NCI-H82 (cell line): ENCODE measurements at places on chromosomes 5 and 9.
A peak's percentile ranks its signal among the peaks of the same experiment; 100 is the strongest.

GRCh38 chr5:144427866-144428265 lies 257.2 kb downstream of the KCTD16 start:
- DNase-seq, result no peak

DNA sequence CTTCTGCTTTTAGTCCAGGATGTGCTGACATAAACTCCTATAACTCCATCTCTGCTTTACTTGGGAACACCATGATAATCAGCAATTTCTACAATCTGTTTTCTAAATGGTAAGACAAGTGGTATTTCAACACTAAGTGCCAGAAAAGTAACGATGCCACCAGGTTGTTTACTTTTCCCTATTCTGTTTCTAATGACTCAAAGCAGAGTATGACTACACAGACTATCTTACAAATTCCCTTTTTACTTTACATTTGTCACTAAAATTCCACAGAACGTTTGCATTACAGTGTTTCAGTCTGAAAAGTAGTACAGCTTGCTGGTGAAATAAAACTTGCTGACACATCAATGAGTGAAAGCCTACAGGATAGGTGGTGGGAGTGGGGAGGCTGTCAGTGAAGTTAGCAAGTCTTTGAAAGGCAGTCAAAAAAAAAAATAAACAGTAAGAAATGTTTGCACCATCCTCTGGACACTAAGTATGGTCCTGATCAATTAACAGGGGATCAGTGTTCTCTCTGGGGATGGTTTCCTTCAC lies 186.5 kb downstream of the LURAP1L start:
- DNase-seq, result no peak

GRCh38 chr9:34010979-34011378 lies 37.7 kb downstream of the UBAP2 start:
- peak; percentile 6 for DNase-seq

DNA sequence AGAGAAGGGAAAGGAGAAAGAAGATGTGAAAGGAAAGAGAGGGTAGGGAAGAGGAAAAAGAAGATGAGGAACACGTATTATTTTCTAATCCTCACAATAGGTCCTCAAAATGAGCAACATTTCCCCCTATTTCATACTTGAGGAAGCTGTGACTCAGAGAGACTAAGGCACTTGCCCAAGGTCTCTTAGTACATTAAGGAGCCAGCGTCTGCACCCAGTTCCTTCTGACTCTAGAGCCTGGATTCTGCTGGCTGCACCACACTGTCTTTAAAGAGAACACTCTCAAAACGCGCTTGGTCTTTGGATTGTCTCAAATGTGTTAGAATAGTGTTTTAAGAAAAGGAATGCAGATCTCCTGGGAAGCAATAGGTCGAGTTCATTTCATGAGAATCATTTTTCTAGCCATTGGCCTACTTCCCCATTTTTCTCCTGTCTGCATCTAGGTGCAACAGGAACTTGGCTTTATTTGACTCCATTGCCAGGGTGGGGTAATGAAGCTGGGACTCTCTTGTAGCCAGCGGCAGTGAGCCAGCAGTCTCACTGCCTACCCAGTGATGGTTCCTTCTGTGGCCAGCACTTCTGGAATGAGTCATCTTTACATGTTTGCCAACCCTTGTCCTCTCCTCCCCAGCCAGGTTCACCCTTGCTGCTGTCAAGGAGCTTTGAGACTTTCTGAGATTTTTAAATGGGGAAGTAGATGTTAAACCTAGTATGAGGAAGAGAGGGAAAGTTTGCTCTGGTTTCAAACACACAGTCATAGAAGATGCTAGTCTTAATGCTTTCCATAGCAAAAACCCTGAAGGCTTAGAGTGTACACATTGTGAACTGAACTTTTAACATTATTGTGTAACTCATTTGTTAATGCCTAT lies 82.7 kb downstream of the DOCK8 start:
- DNase-seq, result no peak

DNA sequence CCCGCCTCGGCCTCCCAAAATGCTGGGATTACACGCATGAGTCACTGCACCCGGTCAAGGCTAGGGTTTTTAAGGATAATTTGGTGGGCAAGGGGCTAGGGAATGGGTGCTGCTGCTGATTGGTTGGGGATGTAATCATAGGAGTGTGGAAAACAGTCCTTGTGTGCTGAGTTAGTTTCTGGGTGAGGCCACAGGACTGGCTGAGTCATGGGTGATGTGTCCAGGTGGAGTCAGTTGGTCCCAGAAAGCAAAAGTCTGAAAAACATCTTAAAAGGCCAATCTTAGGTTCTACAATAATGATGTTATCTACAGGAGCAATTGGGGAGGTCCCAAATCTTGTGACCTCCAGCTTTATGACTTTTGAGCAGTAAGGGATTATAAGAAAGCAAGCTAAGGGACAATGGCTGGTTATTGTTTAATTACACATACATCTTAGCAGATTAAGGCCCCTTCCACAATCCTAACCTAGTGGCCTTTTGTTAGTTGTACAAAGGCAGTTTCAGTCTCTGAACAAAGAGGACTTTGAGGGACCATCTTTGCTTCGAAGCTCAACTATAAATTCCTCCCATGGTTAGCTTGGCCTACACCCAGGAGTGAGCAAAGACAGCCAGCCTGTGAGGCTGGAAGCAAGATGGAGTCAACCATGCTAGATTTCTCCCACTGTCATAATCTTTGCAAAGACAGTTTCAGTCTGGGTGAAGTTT lies 5.5 kb upstream of the AOPEP start:
- DNase-seq, result no peak

DNA sequence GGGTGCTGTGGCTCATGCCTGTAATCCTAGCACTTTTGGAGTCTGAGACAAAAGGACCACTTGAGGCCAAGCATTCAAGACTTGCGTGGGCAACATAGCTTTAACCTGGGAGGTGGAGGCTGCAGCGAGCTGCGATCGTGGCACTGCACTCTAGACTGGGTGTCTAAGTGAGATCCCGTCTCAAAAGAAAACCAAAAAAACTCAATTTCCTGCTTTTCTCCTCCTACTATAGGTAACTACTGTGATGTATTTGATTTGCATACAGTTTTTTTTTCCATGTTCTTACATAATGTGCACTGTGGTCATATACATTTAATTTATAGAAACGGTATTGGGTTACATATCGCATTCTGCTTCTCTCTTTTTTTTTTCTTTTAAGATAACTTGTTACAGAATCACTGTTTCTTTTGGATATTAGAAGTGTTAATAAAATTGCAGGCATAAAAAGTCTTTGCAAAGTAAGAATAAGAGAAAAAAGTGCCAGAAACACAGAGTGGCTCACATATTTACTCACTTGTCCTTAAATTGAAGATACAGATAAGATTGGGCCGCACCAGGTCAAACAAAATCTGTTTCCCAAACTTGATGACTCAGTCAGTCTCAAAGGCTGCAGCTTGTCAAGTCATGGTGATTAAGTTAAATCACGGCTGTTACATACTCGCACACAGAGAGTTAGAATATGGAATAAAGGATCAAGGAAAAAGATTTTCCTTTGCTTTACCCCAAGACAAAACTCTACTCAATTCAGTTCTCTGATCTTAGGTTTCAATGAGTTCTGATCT lies 2.0 kb upstream of the PTGR1 start:
- no peak for DNase-seq

- DNase-seq, result no peak
Measured at GRCh38 chr5:149212198-149212951, 59.3 kb upstream of the AFAP1L1 start.

- DNase-seq, result no peak
Measured at GRCh38 chr9:129052592-129052991, 16.2 kb downstream of the MIGA2 start.

DNA sequence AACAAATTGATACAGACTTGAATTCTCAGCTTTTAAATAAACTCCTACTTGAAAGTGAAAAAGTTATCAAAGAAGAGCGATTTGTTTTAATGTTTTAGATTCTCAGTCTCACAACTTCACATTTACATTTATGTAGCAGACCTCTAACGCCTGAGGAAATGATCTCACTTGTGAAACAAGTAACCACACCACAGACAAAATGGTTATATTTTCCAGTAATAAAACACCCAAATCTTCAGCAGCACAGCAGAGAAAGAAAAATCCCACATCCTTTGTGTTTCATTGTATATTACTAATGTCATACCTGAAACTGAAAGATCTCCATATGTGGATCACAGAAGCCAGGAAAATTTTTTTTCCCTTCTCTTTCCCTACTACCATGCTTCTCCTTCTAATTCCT lies 29.8 kb upstream of the GZMA start:
- no peak for DNase-seq

DNA sequence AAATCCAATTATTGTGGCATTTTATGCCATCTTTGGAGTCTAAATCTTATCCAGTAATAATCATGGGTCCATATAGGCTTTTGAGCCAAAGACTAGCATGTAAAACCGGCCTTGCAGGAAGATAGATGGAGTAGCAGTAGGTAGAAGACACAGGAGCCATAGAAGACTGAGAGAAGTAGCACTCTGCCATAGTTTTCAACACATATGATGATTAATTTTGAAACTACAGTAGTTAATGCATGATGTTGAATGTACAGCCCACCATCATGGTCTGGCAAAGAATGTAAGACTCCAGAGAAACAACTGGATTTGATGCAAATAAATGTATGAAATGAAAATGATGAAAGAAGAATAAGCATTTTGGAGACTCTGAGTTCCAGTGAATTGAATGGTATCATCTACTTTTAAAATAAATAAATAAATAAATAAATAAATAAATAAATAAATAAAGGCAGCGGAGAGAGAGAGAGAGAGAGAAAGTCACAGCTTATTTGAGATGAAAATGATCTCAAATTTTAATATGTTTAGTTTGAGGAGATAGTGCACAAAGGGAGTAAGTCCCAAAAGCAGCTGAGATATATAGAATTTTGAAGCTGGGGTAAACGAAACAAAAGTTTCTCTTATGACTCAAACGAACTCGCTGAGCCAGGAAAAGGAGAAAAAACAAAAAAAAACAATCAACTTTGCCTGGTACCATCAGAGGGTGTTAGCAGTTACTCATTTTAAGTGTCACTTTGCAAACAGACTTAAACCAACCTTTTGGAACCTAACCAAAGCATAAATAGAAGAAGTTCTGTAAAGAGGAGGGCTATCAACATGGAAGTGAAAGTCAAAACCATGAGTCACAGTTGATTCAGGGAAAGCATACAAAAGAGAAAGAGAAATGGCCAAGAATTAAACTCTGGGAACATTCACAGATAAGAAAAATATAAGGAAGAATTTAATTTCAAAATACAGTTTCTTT lies 388.7 kb downstream of the CETN3 start:
- DNase-seq, result no peak

GRCh38 chr9:94054716-94055115 lies 29.5 kb upstream of the PTPDC1 start:
- DNase-seq, result no peak

DNA sequence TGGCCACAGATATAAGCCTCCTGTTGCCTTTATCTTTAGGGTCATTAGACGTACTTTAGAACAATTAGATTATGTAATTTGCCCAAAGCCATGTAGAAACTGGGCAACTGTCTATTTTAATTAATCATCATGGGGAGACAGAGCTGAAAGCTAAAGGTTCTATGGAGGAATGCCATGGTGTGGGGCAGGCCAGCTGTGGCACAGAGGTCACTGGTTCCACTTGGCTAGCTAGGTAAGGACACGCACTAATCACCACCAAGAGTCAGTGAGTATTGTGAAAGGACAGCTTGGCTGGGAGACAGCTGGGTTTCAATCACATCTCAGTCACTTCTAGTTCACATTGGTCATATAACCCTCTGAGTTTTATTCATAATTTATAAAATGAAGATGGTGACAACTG lies 81.7 kb downstream of the HMHB1 start:
- peak; percentile 48 for DNase-seq

DNA sequence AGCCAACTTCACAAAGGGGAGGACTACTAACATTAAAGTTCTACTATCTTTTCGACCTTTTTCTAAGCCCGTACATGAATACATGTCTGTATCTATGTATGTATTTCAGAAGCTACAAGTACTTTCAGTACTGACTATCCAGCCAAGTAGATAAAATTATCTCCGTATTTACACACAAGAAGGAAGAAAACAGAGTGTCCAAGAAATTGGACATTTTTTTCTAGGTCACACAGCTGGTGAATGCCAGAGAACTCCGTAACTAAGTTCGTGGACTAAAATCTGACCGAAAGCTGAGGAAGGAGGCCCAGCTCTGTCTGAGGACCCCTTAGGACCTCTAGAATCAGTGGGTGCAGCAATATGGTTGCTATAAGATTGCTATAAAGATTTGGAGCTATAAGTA lies 83.4 kb downstream of the MAMDC2 start:
- no peak for DNase-seq

DNA sequence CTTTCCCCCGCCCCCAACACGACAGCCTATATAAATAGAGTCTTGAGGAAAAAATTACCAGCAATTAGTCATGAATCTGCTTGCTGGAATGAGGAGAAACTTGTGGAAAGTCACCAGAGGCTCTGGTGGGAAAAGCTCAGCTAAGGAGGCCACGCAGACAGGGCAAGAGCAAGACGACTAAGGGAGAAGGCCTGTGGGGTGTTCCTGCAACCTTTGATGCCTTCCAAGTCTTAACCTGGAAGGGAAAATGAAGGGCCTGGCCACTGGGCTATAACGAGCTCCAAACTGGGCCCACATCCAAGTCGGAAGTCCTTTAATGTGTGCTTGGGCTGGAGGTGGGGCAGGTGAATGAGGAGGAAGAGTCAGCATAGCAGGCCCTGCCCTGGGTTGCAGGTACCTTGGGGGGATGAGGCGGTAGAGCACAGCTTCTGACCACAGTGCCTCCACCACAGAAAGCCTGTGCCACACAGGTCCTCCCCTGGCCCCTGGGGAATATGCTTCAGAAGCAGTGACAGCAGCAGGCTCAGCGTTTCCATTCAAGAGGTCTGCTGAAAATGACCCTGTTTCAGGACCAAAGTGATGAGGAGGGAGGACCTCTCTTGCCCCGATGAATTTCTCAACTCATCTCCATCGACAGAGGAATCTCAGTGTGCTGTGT lies 92.8 kb upstream of the LRRTM2 start:
- DNase-seq, result no peak

- no peak for DNase-seq
Measured at GRCh38 chr9:107949061-107949460, 459.5 kb upstream of the KLF4 start.

- DNase-seq, result no peak
Measured at GRCh38 chr5:172816925-172817562, 17.0 kb upstream of the ERGIC1 start.

- DNase-seq, result no peak
Measured at GRCh38 chr5:14752497-14753071, 88.1 kb downstream of the OTULIN start.

DNA sequence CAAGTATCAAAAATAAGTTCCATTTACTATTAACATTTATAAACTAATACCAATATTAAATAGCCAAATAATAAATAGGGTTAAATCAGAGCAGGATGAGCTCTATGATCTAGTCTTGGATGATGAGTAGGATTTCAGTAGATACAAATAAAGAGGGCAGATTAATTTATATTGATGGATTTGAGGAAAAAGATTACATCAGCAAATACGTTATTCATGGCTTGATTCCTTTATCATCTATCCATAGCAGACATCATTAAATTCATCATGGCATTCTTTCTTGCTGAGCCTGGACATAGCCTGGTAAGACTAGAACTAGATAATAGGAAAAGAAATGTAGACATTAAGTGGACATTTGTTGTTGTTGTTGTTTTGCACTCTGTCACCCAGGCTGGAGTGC lies 13.4 kb upstream of the MSMP start:
- no peak for DNase-seq
